Stimulated activated CD8-positive, alpha-beta memory T cell treated with anti-CD3 and anti-CD28 coated beads, Interleukin-4, amount 100 ng/mL, for 1 hour (primary cell): ENCODE measurements at places on chromosomes 2 and 18.

GRCh38 chr2:1455466-1455865, 42.2 kb downstream of the TPO start:
- DNase-seq = no peak

DNA sequence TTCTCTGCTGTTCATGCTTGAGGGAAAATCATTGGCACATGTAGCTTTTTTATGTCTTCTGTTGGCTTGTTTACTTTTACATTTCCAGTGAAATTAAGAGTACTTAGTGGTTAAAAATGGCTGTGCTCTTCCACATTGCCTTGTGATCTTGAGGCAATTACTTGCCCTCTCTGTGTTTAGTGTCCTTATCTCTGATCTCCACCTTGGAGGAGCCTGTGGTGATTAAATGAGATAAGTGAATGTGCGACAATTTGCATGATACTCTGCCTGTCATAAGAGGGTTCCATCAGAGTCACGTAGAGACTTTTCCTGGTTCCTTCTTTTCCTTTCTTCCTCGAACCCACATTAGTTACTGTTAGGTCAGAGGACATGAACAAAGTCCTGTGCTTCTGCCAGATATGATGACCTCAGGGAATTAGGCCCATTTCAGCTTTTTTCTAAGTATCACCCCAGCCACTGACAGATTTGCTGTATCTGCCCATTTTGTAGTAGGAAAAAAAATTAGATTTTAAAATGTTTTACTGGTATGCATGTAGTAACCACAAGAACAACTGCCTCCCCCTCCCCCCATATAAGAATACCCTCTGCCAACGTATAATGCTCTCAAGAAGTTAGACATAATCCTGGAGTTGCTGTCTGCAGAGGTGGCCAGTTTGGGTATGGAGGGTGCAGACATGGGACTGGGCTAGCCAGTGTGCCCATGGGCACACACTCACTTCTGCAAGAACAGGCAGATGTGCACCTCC, 51.9 kb downstream of the TET3 start:
- DNase-seq = no peak

DNA sequence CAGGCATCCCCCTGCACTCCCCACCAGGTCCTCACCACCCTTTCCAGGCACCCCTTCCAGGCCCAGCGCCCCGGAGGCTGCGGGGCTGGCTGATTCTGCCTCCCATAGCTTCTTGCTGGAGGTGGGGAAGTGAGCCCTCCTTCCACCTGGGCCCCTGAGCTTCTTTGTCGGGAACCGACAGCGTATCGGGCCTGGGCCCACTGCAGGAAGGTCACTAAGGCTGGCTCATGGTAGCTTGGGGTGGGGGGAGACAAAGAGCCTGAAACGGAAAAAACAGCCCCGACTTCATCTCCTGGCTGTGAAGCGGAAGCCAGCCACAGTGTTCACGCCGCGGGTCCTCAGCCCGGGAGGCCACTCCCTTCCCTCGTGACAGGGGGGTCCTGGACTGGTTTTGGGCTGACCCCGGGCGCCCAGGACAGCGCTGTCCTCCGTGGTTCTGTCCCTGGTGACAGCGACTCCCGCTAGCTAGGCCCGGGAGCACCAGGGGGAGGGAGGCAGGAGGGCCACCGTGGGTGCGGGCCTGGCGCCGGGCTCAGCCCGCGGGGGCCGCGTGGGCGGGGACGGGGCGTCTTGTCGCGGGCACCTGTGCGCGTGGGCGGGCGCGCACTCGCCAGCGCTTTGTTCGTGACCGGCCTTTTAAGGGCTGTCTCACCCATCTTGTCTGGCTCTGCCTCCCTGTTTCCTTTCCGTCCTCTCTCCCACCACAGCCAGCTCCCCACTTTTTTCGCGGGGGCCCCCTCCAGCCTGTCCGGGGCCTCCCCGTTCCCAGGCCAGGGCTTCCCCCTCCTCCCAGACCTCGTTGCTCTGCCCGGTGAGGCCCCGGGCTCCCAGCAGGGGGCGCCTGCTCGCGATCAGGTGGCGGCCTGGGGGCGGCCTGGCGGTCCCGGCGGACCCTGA, 64.9 kb downstream of the DNMT3A start:
- DNase-seq = peak; percentile 52

- no peak for DNase-seq
These were observed 87.5 kb downstream of the PLEKHM3 start for GRCh38 chr2:207937823-207938222.

DNA sequence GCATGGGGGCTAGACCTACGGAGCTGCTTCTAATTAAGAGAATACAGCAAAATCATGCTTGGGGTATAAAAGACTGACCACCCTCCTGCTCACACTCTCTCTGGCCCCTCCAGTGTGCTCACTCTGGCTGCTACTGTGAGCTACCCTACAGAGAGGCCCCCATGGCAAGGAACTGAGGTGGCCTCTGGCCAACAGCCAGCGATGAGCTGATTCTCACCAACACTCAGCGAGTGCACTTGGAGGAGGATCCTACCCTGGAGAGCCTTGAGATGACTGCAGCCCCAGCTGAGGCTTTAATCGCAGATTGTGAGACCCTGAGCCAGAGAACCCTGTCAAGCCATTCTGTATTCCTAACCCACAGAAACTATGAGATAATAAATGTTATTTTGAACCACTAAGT, 88.2 kb downstream of the GFPT1 start:
- no peak for DNase-seq

DNA sequence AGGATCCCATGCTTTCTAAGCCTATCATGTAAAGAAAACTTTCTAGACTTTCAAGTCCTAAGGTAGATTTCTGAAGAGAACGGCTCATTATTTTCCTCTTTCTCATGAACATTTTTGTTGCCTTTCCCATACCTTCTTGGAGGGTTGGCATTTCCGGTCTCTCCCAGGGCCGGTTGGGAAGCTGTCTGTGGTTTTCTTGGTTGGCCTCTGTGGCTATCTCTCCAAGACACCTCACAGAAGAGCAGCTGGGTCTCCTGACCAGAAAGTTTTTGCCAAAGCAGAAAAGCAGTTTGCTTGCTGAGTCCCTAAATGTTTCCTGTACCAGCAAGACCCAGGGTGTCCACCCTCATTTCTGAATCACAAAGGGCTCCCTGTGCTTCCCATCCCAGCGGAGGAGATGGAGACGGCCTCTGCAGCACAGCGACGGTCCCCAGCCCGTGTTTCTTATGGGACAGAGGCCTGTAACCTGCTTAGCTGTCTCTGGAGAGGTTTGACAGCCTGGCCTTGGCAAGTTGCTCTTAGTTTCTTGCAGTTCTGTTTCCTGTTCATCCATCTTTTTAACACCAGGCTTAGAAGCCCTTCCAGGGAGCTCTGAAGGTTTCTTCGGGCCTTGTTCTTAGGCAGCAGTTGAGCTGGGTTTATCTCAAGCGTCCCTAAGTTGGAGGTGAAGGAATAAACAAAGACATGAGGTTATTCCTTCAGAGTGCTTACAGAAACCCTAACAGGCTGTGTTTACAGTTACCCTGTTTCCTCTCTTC, 39.8 kb downstream of the GREB1 start:
- no peak for DNase-seq

- no peak for DNase-seq
These were observed 43.4 kb upstream of the LRP1B start for GRCh38 chr2:142174176-142174575.

GRCh38 chr2:82998781-82999180, 1460.3 kb downstream of the SUCLG1 start:
- no peak for DNase-seq

DNA sequence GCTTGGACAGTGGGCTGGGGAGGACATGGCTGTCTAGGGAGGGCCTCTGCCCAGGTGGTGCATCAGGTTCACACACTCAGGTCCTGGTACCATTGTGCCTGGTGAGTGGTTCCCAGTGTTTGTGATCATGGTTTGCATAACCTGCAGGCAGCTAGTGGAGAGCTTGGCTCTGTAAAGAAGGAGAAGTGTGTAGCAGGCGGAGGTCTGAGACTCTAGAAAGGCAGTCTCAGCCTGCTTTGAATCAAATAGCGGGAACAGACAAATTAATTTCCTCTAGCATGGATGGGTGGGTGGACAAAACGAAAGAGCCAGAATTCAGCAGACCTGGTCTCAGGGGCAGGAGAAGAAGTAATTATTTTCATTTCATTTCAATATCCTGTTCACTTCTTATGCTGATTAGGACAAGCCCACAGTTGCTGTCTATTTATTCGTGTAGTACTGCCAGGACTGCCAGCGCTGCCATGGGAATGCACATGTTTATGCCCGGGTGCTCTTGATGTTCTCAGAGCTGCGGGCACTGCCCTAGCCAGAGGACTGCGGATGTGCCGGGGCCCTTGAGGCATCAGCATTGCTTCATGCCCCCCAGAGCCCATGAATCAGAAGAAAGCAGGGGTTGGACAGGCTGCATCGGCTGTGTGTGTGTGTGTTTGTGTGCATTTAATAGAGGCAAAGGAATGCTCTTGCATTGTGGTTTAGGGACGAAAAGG, 45.4 kb upstream of the DLX2 start:
- no peak for DNase-seq

DNA sequence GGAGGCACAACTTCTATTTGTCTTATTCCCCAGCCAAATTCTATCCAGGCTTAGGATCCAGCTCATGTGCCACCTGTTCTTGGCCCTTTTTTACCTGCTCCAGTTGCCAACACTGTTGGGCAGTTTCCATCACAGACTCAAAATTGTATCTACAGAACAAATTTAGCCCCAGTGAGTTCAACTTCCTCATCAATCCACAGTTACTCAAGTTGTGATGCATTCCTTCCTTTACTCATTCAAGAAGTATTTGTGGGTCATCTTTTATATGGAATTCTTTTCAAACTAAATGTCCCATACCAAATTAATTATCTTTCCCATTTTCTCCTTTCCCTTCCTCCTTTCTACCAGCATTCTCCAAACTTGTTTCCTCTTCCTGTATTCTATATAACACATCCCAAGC, 12.7 kb upstream of the DDX18 start:
- DNase-seq = no peak

DNA sequence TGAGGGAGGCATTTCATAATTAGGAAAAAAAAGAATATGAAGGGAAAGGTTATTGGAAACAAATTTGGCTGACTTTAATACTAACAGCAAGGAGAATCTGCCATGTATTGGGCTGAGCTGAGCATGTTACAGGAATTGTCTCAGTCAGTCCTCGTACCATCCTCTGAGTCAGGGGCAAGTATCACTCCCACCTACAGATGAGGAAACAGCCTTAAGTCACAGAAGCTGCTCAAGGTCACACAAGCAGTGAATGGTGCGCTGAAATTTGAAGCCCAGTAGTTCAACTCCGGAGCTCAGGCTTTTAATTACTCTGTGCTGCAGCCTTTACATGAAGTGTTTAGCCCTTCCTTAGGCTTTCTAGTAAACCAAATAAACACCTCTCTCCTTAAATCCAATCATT, 17.3 kb downstream of the PROKR1 start:
- no peak for DNase-seq

DNA sequence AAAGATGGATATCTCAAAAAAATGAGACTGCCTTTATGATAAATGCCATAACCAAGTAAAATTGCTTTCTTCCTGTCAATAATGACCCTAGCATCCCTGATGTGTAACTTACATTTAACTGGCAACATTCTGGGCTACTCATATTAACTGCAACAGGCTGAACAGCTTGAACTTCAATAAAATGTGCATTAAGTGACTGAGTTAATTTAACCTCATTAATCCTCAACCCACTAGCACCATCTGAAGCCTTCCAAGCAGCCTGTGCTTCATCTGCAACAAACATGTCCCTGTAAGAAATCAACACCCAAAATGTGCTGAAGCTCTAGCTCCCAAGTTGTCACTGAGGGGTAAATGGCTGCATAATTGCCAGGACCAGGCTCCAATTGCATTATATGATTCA, 296.2 kb upstream of the ZC3H15 start:
- DNase-seq = no peak

DNA sequence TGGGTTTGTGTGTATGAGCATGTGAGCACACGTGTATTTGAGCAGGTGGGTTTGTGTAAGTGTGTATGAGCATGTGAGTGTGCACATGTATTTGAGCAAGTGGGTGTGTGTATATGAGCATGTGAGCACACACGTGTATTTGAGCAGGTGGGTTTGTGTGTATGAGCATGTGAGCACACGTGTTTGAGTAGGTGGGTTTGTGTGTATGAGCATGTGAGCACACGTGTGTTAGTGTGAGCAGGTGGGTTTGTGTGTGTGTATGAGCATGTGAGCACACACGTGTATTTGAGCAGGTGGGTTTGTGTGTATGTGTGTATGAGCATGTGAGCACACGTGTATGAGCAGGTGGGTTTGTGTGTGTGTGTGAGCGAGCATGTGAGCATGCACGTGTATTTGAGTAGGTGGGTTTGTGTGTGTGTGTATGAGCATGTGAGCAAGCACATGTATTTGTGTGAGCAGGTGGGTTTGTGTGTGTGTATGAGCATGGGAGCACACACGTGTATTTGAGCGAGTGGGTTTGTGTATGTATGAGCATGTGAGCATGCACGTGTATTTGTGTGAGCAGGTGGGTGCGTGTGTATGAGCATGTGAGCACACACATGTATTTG, 169.7 kb downstream of the TWIST2 start:
- no peak for DNase-seq

DNA sequence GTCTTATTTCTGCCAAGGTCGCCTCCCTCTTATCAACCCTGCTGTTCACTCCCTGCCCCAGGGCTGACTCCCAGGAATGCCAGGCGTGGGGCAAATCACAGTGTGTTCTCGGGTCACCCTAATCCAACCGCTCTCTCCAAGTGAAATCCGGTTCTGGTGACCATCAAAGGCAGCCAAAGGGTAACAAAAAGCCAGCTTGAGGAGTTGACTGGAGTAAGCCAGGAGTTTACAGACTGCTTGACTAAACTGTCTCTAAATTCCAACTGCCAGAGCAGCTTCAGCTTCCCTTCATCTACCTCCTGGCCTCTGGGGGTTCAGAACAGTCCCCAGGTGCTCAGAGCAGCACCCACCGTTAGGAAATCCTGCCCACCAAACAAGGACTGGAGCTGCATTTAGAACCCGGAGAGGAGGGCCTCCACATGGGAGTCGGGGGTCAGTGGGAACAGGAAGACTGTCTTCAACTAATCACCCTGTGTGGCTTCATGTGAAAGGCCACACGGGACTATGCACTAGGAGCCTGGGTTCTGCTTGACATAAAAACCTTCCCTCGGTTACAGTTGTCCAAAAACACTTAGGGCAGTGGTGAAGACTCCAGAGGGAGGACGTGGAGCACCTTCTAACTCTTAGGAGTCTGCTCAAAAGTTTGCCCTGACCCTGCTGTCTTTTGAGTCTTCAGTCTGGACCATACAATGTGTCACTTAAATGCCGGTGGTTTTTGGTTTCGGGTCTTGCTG, 24.2 kb upstream of the MCFD2 start:
- no peak for DNase-seq

GRCh38 chr2:36561237-36561944, 36.6 kb downstream of the FEZ2 start:
- DNase-seq = no peak
